ENCODE measurements at places on chromosomes 16 and 17. TPM values are rescaled to one million over a fixed set of nuclear protein-coding genes. Genes with fewer than 3 reads are reported as not detected.

The MT1M gene
- total RNA-seq = not detected

- H3K4me1 ChIP-seq = peaks cover 9% of the 10 kb centered on the region
- H3K36me3 ChIP-seq = peaks cover 6% of the 10 kb centered on the region
- H3K4me3 ChIP-seq = no peak overlapping the region
- no peak overlapping the region for H3K27ac ChIP-seq
Measured at GRCh38 chr16:69013991-69014390, 91.5 kb upstream of the HAS3 start.

- H3K4me1 ChIP-seq = no peaks in the 10 kb centered on the region
- no peak for DNase-seq
- no peak overlapping the region for H3K27ac ChIP-seq
- H3K27me3 ChIP-seq = no peaks in the 10 kb centered on the region
Measured at GRCh38 chr16:58843675-58844074, 109.6 kb upstream of the GOT2 start.

- DNase-seq = no peak
- H3K27me3 ChIP-seq = no peaks in the 10 kb centered on the region
- no peak overlapping the region for H3K4me3 ChIP-seq
- H3K27ac ChIP-seq = no peak overlapping the region
- H3K4me1 ChIP-seq = no peaks in the 10 kb centered on the region
Measured at GRCh38 chr17:69486779-69487637, 72.5 kb downstream of the MAP2K6 start.

- no peaks in the 10 kb centered on the region for H3K27me3 ChIP-seq
- no peak for DNase-seq
- no peak overlapping the region for H3K4me3 ChIP-seq
- H3K36me3 ChIP-seq = peaks cover 39% of the 10 kb centered on the region
- no peak overlapping the region for H3K27ac ChIP-seq
Measured at GRCh38 chr17:624341-624860, 90.2 kb downstream of the VPS53 start.

- H3K36me3 ChIP-seq = peaks cover 3% of the 10 kb centered on the region
- no peak overlapping the region for H3K4me3 ChIP-seq
- DNase-seq = no peak
- peaks cover 36% of the 10 kb centered on the region for H3K4me1 ChIP-seq
Measured at GRCh38 chr17:64632606-64633005, 29.5 kb downstream of the SMURF2 start.

The ADAD2 gene
- total RNA-seq = not detected

- peaks cover 2% of the 10 kb centered on the region for H3K36me3 ChIP-seq
- DNase-seq = no peak
- no peak overlapping the region for H3K27ac ChIP-seq
- no peak overlapping the region for H3K4me3 ChIP-seq
Measured at GRCh38 chr17:45320931-45321461, 4.2 kb upstream of the MAP3K14 start.
